Activated B cell treated with CpG ODN at 0.5 μM for 24 hours (primary cell): ENCODE measurements at places on chromosomes 11 and 22. TPM values are rescaled to one million over a fixed set of nuclear protein-coding genes. Genes with fewer than 3 reads are reported as not detected.

SLC1A2 gene
- total RNA-seq: not detected in 2 replicates

ANO5 gene
- not detected in 2 replicates for total RNA-seq

PKDREJ gene
- not detected in 2 replicates for total RNA-seq

MRGPRE gene
- total RNA-seq: not detected in 2 replicates

DAGLA gene
- not detected in 2 replicates for total RNA-seq
